ENCODE measurements at places on chromosomes 4 and X.
A peak's percentile ranks its signal among the peaks of the same experiment; 100 is the strongest.

DNA sequence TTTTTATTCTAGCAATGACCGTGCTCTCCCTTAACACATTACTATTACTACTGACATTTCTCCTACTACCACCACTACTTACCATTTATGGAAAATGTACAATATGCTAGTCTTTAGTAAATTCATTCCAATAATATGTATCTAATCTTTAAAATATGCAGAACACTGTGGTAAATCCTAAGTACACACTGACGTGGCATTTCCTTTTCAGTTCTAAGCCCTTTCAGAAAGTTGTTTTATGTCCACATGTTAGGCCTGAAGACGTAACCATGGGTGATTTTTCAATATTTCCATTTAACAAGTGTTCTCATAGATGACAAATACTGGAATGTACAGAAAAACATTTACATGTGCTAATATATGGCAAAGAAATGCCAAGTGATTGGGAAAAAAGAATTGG is 268.6 kb upstream of the SLIT2 start:
- H3K27me3 ChIP-seq, result no peaks in the 10 kb centered on the region
- no peaks in the 10 kb centered on the region for H3K36me3 ChIP-seq
- no peak overlapping the region for H3K27ac ChIP-seq
- DNase-seq, result no peak
- H3K4me3 ChIP-seq, result no peak overlapping the region

GRCh38 chr4:156738766-156739165 is 232.8 kb downstream of the PDGFC start:
- H3K36me3 ChIP-seq, result no peaks in the 10 kb centered on the region
- H3K27ac ChIP-seq, result no peak overlapping the region
- no peaks in the 10 kb centered on the region for H3K4me1 ChIP-seq

DNA sequence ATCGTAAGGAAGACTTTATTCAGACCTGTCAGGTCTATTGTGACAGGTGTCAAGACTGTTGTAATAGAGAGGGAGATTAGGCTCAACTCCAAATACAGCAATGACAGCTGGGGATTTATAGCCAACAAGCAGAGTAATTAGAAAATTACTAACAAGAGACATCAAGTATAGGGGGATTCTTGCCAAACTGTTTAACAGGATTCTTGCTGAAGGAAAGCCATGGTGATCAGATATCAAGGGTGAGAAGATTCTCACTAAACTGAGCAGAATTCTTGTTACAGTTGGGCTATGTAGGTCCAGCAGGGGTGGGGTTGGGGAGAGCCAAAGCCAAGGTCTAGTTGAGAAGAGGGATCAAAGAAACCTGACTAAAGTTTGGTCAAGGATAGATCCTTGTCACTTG is 461.0 kb upstream of the GALNT7 start:
- H3K4me3 ChIP-seq, result no peak overlapping the region
- H3K27me3 ChIP-seq, result no peaks in the 10 kb centered on the region
- H3K27ac ChIP-seq, result no peak overlapping the region
- no peak for DNase-seq
- H3K36me3 ChIP-seq, result no peaks in the 10 kb centered on the region

DNA sequence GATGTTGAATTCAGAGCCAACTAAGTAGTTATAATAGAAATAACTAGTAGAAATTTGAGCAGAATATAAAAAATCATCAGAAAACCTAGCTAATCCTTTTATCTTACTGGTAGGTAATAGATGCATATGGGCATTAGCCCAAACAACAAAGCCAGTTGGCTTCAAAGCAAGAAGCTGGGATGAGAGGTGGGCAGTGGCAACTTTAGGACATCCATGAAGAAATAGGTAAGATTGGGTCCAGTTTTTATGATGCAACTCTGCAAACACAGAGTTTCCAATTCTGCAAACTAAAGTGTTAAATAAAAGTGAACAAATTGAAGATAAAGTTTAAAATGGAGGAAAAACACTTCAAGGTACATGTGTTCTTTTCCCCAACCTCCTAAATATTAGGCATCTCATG is 5.1 kb downstream of the PGRMC2 start:
- H3K36me3 ChIP-seq, result no peaks in the 10 kb centered on the region
- DNase-seq, result no peak
- peaks cover 11% of the 10 kb centered on the region for H3K4me1 ChIP-seq
- H3K27me3 ChIP-seq, result no peaks in the 10 kb centered on the region
- no peak overlapping the region for H3K27ac ChIP-seq

- H3K27ac ChIP-seq, result peak overlapping the region; percentile 79
- no peaks in the 10 kb centered on the region for H3K36me3 ChIP-seq
- H3K27me3 ChIP-seq, result no peaks in the 10 kb centered on the region
- peak; percentile 31 for DNase-seq
Measured at GRCh38 chr4:148443512-148444295, 1.5 kb upstream of the NR3C2 start.
